GM06990 (cell line): ENCODE measurements at places on chromosomes 4 and X.

DNA sequence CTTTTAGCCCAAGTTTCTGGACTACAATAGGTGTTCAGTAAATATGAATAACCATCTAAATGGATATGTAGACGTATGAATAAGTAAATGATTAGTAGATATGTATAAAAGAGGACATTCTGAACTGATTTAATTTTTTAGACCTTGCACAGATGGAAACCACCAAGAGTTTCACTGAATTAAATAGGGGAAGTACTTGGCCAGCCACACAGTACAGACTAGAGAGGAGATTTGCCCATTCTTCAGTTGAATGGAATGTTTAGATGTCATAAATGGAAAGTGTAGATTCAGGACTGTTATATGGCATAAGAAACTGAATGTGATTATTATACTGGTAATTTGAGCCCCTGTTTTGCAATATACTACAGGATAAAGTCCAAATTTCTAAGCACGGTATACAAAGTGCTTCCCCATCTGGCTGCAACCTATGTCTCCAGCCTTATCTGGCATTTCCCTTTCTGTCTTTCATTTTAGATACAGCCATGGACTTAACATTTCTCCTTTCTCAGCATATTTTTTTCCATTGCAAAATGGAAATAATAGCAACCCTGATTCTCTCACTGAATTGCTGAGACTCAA lies 137.8 kb upstream of the HS3ST1 start:
- no peak for DNase-seq

GRCh38 chr4:88743696-88744095 lies 46.1 kb upstream of the NAP1L5 start:
- DNase-seq = no peak

- DNase-seq = no peak
These were observed 1414.7 kb upstream of the TENM3 start for GRCh38 chr4:180828455-180829018.

- no peak for DNase-seq
These were observed 100.9 kb downstream of the LNX1 start for GRCh38 chr4:53490161-53490956.

DNA sequence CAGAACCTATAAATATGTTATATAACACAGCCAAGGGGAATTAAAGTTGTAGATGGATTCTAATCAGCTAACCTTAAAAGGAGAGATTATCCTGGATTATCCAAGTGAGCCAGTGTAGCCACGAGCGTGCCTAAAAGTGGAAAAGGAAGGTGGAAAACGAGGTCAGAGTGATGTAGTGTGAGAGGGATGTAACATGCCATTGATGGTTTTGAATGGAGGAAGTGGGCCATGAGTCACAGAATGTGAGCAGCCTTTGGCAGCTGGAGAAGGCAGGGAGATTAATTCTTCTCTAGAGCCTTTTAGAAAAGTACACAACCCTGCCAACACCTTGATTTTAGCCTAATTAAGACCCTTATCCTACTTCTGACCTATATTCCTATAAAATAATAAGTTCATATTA lies 149.1 kb downstream of the SLC39A8 start:
- DNase-seq = no peak

GRCh38 chr4:147560625-147561024 lies 56.6 kb upstream of the TMEM184C start:
- no peak for DNase-seq

DNA sequence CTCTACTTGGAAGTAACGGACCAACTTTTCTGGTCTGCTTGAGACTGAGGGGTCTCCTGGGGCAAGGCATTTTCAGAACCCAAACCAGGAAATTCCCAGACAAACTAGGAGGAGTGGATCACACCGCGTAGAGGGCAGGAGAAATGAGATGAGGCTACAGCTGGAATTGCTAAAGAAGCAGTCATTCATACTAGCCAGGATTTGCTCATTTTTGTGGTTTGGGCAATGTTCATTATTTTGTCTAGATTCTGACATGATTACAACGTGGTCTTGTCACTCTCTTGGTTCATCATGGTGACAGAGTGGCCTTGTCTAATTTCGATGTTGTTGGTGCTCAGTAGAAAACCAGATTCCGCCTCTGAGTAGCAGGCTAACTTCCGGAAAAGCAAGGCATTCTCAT lies 63.2 kb downstream of the BANK1 start:
- no peak for DNase-seq

- DNase-seq = no peak
These were observed 76.6 kb downstream of the HTRA3 start for GRCh38 chr4:8345946-8346814.

DNA sequence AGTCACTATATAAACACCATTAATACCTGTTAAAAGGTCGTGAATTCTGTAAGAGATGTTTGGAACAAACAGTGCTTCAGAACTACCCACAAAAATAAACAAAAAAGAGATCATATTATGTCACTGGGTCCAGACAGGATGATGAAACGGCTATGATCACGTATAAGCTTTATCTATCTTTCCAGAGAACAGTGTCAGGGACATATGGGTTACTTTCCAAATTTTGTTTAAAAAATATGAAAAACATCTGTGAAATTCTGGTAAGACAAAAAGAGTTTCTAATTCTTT lies 90.0 kb downstream of the SORBS2 start:
- no peak for DNase-seq

- DNase-seq = no peak
These were observed 17.1 kb upstream of the PDE6B start for GRCh38 chr4:608236-608635.

DNA sequence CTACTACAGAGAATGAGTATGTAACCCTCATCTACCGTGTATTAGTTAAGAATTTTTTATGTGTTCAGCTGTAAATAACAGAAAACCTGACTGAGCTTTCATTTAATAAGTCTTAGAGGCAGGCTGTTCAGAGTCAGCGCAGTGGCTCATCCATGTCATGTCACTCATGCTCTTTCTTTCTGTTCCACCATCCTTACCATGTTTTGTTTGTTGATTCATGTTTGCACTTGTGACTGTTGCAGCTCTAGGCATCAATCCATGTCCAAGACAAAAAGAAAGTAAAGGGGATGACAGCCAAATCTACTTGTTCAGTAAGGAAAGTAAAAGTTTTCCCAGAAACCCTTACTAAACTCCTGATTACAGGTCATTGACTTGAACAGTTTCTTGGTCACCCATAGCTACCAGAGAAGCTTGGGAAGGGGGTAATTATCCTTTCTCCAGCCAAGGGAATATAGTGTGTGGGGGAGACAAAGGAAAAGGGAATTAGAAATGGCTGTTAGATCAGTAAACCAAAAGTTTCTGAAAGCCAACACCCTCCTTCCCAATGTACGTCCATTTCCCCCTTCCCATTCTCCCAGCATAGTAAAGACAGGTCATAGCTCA lies 9.0 kb downstream of the ART3 start:
- DNase-seq = no peak

- DNase-seq = no peak
These were observed 71.0 kb downstream of the GPAT3 start for GRCh38 chr4:83606898-83607297.

GRCh38 chr4:42555828-42556227 lies 101.1 kb downstream of the ATP8A1 start:
- DNase-seq = no peak

DNA sequence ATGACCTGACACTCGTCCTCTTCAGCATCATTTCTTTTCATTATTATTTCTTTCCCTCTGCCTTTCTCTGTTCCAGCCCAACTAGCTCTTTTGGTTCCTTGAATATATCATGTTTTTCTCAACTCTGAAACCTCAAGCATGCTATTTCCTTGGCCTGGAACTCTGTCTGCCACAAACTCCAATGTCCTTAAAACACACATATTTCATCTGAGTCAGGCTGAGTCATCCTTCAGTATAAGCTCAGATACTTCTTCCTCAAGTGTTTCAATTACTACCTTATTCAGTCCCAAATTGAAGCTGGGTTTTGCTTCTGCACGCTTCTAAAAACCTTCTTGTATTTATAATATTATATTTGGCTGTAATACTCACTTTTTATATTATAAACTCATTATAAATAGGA lies 424.2 kb downstream of the PDGFC start:
- DNase-seq = no peak

DNA sequence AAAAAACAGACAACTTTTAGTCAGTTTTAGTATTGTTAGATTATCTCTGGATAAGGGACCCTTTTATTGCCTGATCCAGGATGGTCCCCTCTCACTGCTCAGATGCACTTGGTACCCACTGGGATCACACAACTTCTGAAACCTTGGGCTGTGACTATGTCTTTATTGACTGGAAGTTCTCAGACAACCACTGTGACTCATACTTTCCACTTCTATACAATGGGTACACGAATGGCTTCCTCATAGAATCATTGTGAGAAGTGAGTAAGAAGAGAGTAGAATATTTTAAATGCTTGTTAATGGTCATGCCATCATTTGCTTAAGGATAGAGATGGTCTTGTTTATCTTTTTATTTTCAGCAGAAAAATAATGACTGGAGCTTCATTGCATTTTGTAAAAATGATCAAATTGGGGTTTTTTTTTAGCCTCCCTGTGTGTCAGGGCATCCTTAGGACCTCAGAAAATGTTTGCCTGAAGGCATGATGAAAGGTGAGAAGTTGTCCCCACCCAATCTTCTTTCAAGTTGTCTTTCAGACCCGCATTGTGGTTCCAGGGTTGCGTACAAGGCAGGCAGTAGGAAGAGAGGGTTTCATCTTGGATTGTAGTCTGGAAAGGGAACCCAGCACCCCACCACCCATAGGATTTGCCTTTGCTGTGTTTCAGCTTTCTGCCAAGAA lies 115.1 kb downstream of the CPEB2 start:
- no peak for DNase-seq

- DNase-seq = no peak
These were observed 1.3 kb upstream of the CCNI start for GRCh38 chr4:77076889-77077635.

GRCh38 chr4:147078875-147079658 lies 133.4 kb upstream of the TTC29 start:
- DNase-seq = no peak

GRCh38 chrX:153455571-153455970 lies 9.7 kb upstream of the TREX2 start:
- no peak for DNase-seq

DNA sequence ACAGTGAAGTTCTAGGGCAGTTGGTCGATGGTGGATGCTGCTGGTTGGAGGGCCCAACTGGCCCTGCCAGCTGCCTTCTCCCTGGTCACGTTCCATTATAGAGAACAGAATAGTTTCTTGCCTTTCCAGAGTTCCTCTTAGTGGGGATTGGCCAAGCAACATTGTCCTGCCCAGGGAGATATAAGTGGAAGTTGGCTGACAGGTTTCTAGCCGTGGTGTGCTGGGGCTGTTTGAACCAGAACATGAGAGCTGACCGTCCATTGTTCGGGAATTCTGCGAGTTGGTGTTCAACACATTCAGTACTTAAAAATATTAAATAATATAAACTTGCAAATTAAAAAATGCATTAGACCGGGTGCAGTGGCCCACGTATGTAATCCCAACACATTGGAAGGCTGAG lies 3.5 kb upstream of the AFAP1 start:
- DNase-seq = no peak

- no peak for DNase-seq
These were observed 15.7 kb downstream of the HAUS3 start for GRCh38 chr4:2226261-2226660.

DNA sequence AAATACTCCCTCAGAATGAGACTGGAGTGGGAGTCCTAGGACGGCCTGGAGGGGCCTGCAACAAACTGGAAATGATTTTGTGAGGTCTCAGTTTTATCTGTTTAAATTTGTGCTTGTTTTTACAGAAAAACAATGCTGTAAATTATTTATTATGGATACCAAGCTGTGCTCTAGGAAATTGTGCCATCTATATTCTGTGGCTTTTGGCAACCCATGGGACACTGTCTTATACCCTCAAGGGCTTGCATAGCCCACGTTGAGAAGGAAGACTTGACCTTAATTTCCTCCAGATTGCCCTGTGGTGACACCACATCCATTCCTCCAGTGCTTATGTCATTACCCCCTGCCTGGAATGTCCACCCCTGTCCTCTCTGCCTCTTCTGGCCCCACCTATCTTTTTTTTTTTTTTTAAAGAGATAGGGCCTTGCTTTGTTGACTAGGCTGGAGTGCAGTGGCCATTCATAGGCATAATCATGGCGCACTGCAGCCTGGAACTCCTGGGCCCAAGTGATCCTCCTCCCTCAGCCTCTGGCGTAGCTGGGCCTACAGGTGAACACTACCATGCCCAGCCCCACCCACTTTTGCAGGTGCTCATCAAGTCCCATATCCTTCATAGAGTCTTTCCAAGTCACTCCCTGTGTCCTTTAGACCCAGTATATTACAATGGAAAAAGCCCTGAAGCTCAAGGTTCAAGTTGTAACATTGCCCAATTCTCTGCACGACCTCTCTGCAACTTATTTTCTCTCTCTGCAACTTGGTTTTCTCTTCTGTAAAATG lies 77.4 kb downstream of the HPRT1 start:
- no peak for DNase-seq

GRCh38 chr4:77355731-77356130 lies 198.7 kb downstream of the CCNG2 start:
- no peak for DNase-seq

- no peak for DNase-seq
These were observed 589.7 kb downstream of the SPRY1 start for GRCh38 chr4:123986268-123986798.

- no peak for DNase-seq
These were observed 1.9 kb downstream of the ARHGAP10 start for GRCh38 chr4:147733716-147734344.

GRCh38 chr4:25513814-25514213 lies 136.8 kb downstream of the ANAPC4 start:
- DNase-seq = no peak

DNA sequence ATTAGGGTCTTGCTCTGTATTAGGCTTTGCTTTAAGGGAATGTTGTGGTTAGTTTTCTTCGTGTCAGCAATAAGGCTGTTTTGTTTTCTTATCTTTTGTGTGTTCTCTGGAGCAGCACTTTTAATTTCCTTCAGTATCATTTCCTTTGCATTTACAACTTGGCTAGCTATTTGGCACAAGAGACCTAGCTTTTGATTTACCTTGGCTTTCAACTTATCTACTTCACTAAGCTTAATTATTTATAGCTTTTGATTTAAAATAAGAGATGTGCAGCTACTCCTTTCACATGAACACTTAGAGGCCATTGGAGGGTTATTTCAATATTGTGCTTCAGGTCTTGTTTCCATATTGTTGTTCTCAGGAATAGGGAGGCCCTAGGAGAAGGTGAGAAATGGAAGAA lies 68.2 kb downstream of the FAT4 start:
- no peak for DNase-seq

DNA sequence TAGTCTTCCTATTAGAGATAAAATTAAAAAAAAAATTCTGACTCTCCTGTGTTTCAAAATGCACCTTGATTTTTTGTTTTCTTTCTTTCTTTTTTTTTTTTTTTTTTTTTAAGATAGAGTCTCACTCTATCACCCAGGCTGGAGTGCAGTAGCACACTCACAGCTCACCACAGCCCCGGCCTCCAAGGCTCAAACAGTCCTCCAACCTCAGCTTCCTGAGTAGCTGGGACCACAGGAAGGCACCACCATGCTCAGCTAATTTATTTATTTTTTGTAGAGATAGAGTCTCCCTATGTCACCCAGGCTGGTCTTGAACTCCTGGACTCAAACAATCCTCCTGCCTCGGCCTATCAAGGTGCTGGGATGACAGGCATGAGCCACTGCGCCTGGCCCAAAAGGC lies 41.1 kb upstream of the TMEM184C start:
- DNase-seq = no peak

- DNase-seq = no peak
These were observed 14.7 kb downstream of the CWH43 start for GRCh38 chr4:49000806-49001205.

- no peak for DNase-seq
These were observed 346.6 kb downstream of the DHX15 start for GRCh38 chr4:24237709-24238108.

- no peak for DNase-seq
These were observed 265.5 kb downstream of the PPP3CA start for GRCh38 chr4:101081695-101082369.

GRCh38 chrX:19183761-19184477 lies 61.7 kb upstream of the ADGRG2 start:
- DNase-seq = no peak
